ENCODE measurements at places on chromosomes 11 and 22.

DNA sequence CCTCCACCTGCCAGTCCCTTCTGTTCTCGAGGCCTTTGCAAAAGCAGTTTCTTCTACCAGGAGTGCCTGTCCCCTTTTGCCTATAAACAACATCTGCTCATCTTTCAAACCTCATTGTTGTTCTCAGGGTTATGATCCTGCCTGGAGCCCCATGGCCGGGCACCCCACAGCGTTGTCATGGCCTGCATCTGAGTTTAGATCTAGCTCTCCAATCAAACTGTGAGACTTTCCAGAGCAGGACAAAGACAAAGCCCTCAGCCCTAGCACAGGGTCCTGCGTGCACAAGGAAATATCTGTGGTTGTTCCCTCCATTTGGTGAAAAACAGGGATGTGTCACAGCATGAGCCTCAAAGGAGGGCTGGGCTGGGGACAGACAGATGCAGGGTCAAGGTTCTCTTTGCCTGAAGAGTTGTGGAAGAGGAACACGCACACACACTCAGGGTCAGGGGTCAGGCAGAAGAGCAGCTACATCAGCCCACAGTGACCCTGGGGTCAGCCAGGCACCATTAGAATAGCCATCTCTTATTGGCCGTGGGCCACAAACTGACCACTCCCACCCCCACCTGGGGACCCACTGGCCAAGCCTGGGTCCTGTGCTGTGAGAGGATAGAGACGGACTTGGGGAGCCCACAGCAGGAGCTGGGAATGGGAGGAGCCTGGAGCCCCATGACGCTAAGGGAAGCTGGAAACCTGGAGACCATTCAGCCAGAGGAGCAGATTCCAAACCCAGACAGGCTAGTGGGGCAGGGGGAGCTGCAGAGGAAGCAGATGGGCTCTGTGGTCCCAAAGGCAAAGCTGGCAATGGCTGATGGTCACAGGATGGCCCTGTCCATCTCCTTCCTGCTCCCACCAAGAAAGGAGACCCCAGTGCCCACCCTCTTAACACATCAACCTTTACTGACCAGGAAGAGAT lies 99.4 kb downstream of the PDE2A start:
- no peak for DNase-seq

DNA sequence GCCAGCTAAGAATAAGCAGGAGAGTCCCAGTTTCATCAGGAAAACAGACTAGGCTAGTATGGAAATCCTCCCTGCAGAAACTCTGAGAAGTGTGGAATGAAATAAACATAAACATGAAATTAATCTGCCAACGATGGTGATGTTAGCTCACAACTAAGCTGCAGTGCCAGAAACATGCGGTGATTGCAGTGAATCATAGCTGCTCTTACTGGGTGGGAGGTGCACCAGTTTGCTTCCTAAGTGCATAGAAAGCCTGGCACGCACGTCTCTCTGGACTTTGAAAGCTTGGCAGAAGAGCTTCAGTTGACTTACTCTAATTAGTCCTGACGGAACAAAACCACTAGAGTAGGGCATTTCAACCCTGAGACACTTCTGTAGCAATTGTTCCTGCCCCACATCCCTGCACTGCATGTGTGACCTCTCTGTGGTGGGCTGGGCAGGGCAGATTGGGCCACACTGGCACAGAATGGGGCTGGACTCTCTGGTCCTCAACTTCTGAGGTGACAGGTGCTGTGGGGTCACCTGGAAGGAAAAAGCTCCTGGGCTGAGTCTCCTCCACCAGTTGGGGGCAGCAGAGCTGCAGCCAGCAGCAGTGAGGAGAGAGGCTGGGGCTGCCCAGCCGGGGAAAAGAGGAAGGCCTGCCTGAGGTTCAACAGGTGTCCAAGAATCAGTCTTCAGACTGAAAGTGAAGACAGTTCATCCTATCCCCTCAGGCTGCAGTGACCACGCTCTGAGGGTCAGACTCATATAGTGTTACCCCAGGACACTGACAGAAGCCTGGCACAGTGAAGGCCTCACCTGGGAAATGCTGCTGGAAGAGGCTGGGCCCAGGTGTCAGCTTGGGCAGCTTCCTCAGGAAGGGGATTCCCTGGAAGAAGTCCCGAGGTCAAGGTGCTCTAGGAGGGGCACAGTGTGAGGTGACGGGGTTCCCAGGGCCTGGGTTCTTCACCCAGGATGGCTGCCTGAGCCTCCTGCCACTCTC lies 40.5 kb downstream of the GGTLC2 start:
- peak; percentile 8 for DNase-seq

GRCh38 chr22:31883989-31884388 lies 60.3 kb upstream of the YWHAH start:
- no peak for DNase-seq

- DNase-seq = no peak
These were observed 105.7 kb downstream of the MICAL2 start for GRCh38 chr11:12216041-12216451.

DNA sequence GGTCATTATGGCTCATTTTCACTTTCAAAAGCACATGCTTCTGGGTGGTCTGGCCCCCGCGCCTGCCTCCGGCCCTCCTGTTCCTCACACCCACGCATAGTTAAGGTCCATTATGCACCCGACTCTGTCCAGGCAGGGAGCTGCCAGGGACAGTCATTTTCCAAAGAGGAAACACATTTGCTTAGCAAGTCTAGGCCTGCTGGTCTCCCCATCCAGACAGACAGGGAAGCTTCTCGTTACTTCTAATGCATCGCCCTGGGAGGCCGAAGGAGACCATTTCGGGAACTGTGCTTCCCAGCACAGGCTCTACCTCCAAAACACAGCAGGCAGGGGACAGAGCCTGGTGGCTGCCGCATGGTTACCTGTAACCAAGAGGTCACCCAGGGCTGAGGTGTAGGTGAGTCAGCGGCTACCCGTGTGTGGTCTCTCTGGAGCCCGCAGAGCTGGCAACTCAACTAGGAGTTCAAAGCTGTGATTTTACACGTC lies 87.1 kb upstream of the SHANK2 start:
- DNase-seq = no peak

Data from NCI-H774 (cell line).